ENCODE measurements at places on chromosomes 4 and X. TPM values are rescaled to one million over a fixed set of nuclear protein-coding genes. Genes with fewer than 3 reads are reported as not detected.

DNA sequence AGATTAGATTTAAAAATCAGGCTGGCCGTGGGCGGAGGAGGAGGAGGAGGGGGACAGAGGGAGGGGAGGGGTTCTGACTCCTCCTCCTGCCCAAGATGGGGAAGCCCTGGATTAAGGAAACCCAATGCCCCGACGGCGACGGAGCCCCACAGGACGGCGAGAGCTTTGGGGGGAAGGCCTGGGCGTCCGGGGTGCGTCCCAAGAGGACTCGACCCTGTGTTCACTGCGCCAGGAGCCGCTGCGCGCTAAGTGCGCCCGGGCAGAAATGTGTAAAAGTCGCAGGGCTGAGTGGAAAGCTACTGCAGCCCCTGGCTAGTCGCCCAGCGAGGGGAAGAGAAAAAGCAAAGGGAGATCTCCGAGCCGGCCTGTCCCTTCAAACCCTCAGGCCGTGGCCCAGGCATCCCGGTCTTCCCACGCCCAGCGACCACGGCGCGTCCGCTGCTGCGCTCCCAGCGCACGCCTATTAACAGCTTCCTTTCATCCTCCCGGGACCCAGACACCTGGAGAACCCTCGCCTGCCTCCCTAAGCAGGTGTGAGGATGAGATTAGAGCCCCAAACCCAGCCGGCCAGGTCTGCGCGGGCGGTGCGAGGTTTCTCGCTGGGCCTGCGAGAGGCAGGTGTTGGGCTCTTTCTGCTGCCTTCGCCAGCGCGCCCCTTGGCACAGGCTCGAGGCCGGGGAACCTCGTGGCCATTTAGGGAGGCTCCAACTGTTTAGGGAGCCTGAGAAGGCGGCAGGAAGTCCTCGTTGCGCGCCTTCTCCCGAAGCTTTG is 1.4 kb upstream of the RPS6KA3 start:
- H3K27me3 ChIP-seq = no peaks in the 10 kb centered on the region
- peak overlapping the region; percentile 5 for H3K4me3 ChIP-seq
- peak overlapping the region; percentile 74 for H3K27ac ChIP-seq
- DNase-seq = peak; percentile 43
- no peaks in the 10 kb centered on the region for H3K36me3 ChIP-seq

- no peak overlapping the region for H3K27ac ChIP-seq
- no peak for DNase-seq
- no peaks in the 10 kb centered on the region for H3K36me3 ChIP-seq
- no peak overlapping the region for H3K4me3 ChIP-seq
- H3K4me1 ChIP-seq = no peaks in the 10 kb centered on the region
- H3K27me3 ChIP-seq = no peaks in the 10 kb centered on the region
Measured at GRCh38 chr4:187469627-187470026, 525.9 kb upstream of the ZFP42 start.

DNA sequence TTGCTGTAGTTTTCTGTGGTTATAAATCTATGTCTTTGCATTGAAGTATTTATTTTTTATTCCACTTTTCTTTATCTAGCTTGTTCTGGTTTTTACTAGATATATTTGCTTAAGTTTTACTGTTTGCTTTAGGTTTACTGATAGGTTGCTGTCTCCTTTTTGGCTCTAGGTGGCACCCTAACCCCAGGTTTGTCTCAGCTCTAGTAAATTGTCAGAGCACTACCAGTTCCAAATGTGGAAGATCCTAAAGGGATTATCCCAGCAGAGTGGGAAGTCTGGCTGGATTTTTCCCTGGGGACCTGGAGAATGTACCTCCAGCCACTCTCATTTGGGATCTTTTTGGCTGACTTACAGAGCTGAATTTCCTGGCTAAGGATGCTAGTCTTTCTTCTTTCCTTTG is 106.1 kb downstream of the PBDC1 start:
- H3K4me1 ChIP-seq = no peaks in the 10 kb centered on the region
- no peak for DNase-seq
- no peak overlapping the region for H3K4me3 ChIP-seq
- no peak overlapping the region for H3K27ac ChIP-seq
- no peaks in the 10 kb centered on the region for H3K27me3 ChIP-seq
- no peaks in the 10 kb centered on the region for H3K36me3 ChIP-seq

DNA sequence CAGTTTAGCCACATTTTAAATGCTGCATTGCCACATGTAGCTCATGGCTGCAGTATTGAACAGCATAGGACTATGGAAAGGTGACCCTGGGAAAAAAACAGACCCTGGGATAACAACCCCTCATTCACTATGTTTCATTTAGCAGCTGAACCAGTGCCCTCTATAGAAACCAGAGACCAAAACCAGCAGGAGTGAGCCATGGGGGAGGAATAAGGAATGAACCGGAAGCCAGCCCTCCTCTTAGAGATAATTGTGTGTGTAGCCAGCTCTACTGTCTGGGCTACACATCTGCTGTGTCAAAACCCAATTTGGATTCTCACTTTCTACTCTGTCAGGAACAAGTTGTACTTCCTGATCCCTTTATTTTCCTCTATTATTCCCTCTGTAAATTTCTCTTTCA is 158.5 kb upstream of the S100G start:
- H3K27ac ChIP-seq = no peak overlapping the region
- H3K27me3 ChIP-seq = no peaks in the 10 kb centered on the region
- no peaks in the 10 kb centered on the region for H3K36me3 ChIP-seq
- H3K4me3 ChIP-seq = no peak overlapping the region
- DNase-seq = no peak
- no peaks in the 10 kb centered on the region for H3K4me1 ChIP-seq

Gene DUSP9
- not detected for total RNA-seq

- no peaks in the 10 kb centered on the region for H3K36me3 ChIP-seq
- H3K4me3 ChIP-seq = no peak overlapping the region
- no peaks in the 10 kb centered on the region for H3K27me3 ChIP-seq
- DNase-seq = no peak
Measured at GRCh38 chr4:42628740-42629139, 28.2 kb downstream of the ATP8A1 start.

- H3K4me1 ChIP-seq = no peaks in the 10 kb centered on the region
- no peaks in the 10 kb centered on the region for H3K36me3 ChIP-seq
- H3K4me3 ChIP-seq = no peak overlapping the region
Measured at GRCh38 chr4:41839916-41840854, 91.7 kb upstream of the PHOX2B start.

GRCh38 chr4:118326585-118326984 is 26.2 kb downstream of the PRSS12 start:
- no peak for DNase-seq
- no peaks in the 10 kb centered on the region for H3K36me3 ChIP-seq
- no peak overlapping the region for H3K4me3 ChIP-seq
- no peak overlapping the region for H3K27ac ChIP-seq
- H3K4me1 ChIP-seq = peaks cover 4% of the 10 kb centered on the region

DNA sequence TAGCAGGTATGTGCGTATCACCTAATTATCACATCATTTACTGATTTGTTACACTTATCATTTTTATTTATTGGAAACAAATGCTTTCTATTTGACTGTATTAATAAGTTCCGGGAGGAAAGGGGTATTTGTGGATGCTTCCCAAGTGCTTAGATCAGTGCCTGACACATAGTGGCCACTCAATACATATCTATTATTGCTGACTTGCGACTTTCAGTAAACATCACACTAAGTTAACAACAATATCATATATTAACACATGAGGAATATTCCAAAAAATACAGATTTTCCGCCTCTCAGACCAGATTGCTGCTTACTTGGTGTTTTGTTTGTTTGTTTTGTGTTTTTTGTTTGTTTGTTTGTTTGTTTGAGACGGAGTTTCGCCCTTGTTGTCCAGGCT is 52.6 kb upstream of the ZFP42 start:
- H3K4me1 ChIP-seq = no peaks in the 10 kb centered on the region
- H3K27ac ChIP-seq = no peak overlapping the region
- DNase-seq = no peak
- no peaks in the 10 kb centered on the region for H3K27me3 ChIP-seq

GRCh38 chrX:124931958-124932357 is 387.7 kb upstream of the TEX13C start:
- no peaks in the 10 kb centered on the region for H3K27me3 ChIP-seq
- H3K4me3 ChIP-seq = no peak overlapping the region
- H3K27ac ChIP-seq = no peak overlapping the region
- H3K36me3 ChIP-seq = no peaks in the 10 kb centered on the region

Gene GPRASP2
- total RNA-seq = 6.9 TPM

DNA sequence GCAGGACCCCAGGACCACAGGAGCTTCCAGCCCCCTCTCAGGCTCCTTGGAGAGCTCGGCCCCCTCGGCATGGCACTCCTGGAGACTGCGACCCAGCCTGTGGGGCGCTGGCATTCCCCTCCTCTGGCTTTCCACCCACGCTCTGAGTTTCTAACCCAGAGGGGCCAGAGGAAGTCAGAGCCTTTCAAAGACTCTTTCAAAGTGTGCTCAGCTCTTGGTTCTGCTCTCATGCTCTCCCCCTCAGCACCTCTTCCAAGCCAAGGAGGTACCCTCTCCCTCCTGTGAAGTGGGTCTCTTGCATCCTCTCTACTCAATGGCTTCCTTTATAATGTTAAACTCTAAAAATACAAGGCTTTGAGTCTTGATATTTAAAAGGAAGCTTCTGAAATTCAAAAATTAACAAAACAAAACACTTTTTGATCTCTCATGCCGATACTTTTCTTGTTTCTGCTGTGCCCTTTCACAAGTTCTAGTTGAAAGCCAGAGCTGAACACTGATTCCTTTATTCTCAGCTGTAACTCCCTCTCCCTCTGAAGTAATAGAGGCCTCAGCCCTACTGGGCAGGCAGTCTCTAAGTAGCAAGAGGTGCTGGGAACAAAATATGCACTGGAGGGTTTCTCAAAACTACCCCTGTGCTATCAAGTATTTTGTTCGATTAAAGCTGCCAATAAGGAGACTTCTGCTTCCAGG is 82.8 kb downstream of the NAT8L start:
- H3K27ac ChIP-seq = no peak overlapping the region
- no peaks in the 10 kb centered on the region for H3K27me3 ChIP-seq
- H3K4me3 ChIP-seq = no peak overlapping the region
- H3K36me3 ChIP-seq = no peaks in the 10 kb centered on the region
- no peak for DNase-seq
- no peaks in the 10 kb centered on the region for H3K4me1 ChIP-seq

Gene PASD1
- total RNA-seq = not detected

Gene ADAMTS3
- total RNA-seq = 0.28 TPM

Gene FAM9B
- not detected for total RNA-seq
